NCI-H2171 treated with DMSO at 0.1 percent for 48 hours (cell line): ENCODE measurements at places on chromosomes 13 and 19.
A peak's percentile ranks its signal among the peaks of the same experiment; 100 is the strongest.

DNA sequence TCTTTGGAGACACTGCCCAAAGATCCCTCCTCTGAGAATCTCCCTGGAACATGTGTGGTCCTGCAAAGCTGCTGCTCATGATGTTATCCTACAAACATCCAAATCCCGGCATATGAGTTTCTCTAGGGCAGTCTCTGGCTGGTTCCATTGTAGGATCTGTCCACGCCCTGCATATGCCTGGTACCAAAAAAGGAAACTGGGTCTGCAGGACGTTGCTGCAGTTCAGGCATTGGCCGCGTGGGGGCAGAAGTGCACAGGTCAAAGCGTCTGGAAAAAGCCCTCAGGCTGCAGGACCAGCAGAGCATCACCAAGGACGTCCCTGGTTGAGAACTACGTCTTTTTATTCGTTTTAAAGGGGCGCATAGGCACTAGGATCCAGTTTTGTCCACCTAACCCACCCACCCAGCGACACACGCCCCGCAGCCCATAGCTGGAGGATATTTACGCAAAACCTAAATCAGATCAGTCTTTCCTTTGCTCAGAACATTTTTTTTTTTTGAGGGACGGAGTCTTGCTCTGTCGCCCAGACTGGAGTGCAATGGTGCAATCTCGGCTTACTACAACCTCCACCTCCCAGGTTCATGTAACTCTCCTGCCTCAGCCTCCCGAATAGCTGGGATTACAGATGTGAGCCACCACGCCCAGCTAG, 12.9 kb upstream of the ZNF564 start:
- peak; percentile 72 for DNase-seq

- peak; percentile 49 for DNase-seq
Observed at GRCh38 chr19:9917321-9917720, 19.0 kb downstream of the OLFM2 start.

GRCh38 chr13:48235341-48236135, 2.5 kb downstream of the ITM2B start:
- peak; percentile 53 for DNase-seq

DNA sequence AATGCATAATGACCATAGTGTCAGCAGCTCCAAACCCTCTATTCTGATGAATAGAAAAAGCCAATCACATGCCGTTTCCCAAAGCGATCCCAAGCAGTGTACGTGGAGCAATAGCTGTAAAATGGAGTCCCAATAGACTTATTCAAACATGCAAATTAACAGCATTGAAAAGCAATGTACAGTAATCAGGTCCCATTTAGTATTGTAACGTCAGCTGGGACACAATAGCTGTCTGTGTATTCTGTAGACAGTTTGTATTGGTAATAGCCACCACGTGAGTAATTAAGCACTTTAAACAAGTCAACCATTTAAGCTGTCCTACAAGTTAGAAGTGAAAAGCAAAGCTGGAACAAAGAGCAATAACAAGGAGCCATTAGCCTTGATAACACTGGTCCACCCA, 698.2 kb downstream of the PCDH17 start:
- peak; percentile 15 for DNase-seq

GRCh38 chr19:35000647-35001501, 751 bp downstream of the GRAMD1A start:
- peak; percentile 72 for DNase-seq

DNA sequence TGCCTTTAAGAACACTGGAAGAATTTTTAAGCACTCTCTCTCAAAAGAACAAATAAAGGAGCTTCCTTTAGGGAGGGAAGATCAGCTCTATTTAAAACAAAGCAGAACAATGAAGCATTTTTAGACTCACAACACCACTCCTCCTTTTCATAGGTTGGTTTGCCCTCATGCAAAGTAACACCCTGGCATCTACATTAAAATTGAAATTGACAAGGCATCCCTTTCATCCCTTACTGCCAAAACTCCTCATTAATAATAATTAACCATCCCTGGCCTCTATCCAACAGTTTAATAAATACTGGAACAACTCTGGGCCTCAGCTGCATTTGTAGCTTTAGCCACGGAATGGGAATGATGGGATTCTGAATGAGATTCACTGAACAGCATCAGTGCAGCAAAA, 929.1 kb downstream of the PCDH9 start:
- DNase-seq: no peak

DNA sequence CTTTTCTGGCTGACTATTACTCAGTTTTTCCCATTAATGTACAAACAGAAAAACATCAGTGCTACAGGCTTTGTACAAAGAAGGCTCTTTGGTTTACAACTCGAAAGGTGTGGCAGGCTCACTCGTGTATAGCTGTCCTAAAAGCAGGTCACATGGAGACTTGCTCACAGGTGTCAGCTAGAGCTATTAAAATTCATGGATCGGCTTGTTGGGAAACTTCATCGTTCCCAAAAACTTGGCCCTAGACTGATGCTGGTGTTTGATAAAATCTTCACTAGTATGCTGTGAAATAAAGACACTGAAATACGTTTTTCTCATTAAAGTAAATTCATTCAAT, 64.9 kb downstream of the MBNL2 start:
- DNase-seq: no peak

DNA sequence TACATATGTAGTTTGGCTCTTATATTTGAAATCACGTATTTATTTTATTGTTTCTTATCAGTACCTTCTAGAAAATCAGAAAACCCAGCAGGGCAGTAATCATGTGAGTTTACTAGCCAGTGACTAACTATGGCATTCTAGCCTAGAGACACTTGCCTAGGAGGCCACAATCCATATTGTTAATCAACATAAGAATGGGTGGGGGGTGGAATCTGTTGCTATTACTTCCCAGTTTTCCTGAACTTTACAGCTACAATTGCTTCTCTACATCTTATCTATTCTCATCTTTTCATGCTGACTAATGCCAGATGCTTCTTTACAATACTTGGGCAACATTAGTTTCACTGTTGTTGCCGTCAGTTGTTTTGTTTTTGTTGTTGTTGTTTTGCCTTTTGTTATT, 18.7 kb upstream of the ATXN8OS start:
- no peak for DNase-seq

DNA sequence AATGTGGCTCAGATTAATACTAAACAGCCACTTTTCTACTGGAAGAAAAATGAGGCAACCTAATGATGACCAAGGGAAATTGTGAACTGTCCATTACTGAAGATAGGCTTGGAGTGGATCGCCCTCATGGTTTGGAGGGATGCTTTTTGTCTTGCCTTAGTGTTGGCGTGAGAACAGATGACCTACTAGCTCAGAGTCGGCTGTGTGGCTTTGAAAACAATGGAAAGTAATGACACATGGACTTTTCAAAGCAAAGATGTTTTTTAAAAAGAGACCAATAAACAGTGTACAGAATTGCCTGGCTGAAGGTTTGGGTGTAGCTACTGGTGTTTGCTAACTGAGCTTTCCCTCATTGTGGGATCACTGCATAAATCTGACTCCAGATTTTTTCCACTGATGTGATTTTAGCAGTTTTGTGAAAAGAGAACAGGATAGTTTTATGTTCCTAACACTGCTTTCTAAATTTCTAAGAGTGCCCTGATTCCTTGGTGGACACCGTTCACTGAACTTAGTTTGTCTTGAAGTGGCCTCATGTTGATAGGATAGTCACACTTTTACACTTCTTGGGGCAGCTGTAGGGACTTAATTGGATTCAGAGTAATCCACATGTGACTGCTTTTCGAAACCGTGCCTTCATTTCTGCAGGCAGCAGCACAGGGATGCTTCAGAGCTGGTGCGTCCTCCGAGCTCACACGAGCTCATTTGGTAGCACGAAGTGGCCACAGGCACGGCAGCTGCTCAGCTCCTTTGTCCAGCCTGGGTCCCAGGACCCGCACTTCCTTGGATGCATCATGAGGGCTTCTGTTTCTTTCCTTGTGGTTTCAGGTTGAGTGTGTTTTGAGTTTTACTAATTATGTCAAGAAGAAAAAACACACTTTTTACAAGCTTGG, 4.3 kb downstream of the CEBPG start:
- DNase-seq: no peak

DNA sequence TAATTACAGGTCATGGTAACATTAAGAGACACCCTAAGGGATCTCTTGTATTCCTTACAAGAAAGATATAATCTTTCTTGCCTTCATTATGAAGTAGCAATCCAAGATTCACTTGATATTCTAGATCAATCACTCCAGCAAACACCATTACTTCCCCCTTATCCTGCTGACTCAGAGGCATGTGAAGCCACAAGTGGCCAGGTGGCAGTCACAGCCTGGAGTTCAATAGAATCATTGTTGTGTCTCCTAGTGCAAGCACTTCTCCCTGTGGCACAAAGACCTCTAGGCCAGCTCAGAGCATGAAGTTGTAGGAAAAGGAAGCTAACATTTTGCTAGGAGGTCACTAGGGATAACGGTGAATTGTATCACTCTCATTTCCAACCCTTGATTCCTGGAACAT, 864.3 kb upstream of the ATXN8OS start:
- DNase-seq: no peak

- DNase-seq: no peak
Observed at GRCh38 chr13:22428188-22428828, 752.5 kb upstream of the SGCG start.

DNA sequence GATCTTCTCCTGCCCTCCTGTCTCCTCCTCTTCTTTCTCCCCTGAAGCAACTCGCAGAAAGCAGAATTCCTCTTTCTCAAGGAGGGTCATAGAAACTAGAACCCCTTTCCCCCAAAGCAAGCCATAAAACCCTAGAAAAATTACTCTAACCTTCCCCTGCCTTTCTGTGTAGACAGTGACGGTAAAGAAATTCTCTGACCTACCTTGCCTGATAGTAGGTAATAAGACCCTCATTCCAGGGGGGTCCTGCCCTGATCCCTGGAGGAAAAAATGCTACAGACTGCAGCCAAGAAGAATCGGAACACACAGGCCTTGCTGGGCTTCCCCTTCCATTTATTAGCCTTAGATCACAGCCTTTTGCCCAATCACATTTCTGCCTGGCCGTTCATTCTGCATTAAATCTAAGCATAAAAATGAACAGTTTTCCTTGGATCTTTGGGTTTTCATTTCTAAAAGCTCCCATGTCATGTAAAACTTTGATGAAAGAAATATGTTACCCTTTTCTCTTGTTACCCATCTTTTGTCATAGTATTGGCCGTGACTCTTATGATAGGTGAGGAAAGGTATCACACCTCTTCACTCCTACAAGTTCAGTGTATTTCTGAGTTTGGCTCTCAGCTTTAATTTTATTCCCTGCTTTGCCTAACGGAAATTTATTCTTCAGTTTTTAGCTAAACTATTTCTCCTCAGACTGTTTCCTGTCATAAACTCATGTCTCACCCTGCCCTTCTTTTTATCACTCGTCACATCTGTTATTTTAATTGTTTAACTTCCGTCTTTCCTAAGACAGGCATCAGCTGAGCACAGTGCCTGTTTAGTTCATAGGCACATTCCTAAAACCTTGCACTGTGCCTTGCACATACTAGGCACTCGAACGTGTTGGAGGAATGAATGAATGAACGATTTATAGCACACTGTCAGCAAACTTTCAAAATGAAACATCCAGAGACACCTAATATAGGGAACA, 20.4 kb upstream of the CPB2 start:
- no peak for DNase-seq

DNA sequence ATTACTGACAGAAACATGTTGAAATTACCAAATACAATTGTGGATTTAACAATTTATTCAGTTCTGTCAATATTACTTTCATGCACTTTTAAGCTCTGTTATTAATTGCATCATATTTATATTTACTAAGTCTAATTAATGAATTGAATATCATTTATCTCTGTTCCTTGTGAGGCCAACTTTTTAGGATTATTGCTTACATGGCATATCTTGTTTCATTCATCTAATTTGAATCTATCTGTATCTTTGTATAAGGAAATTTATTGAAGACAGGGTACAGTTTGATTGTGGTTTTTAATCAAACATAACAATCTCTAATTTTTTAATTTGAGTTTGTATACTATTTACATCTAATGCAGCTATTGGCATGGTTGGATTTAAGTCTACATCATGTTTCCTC, 249.9 kb upstream of the GPC6 start:
- DNase-seq: no peak

DNA sequence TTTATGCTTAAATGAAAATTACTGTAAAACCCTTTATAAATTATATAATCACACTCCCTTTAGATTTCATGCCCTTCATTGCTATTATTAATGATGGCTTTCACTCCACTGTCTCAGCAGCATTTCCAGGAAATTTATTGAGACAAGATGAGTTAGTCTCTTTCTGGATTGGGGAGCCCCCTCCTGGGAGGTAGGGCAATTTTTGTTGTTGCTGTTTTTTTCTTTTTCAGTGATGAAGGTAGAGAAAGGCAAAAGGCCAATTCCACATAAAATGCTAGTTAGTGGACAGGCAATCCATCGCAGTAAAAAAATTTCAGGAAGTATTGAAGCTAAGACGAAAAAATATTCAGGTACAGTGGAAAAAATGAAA, 80.2 kb downstream of the TEX26 start:
- DNase-seq: no peak

GRCh38 chr19:49436381-49437017, 4.8 kb downstream of the SLC17A7 start:
- DNase-seq: no peak

GRCh38 chr13:110652764-110653163, 37.4 kb downstream of the NAXD start:
- no peak for DNase-seq

GRCh38 chr19:16677055-16677454, 16.1 kb downstream of the TMEM38A start:
- no peak for DNase-seq

DNA sequence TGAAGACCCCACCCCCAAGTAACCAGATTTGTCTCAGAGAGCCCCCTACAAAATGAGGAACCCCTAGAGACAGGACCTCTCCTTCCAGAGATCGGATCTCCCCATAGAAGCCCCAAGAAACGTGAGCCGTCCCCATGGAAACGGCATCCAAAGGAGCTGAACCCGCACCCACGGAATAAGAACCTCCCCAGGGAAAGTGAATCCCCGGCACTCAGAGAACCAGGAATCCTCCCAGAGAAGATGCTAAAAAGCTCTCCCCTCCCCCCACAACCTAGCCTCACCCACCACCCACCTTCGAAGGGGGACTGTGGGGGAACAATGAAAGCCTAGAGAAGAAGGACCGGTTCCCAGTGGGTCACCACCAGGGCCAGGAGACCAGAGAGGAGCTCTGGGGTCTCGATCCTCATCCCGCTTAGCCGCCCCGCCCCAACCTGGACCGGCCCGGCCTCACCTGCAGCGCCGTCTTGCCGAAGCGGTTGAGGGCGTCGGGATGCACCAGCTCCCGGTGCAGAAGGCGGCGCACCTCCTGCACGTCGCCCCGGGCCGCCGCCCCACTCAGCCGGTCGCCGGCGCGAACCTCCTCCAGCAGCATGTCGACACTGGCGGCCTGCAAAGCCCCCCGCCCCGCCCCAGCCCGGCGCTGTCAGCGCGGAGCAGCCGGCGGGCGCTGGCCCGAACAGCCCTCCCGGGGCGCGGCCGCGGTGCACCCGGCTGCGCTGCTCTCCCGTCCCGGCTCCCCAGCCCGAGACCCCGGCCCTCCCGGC, 535 bp downstream of the CDKN2D start:
- DNase-seq: peak; percentile 40
